ENCODE measurements at places on chromosomes 2 and 18.
A peak's percentile ranks its signal among the peaks of the same experiment; 100 is the strongest.

DNA sequence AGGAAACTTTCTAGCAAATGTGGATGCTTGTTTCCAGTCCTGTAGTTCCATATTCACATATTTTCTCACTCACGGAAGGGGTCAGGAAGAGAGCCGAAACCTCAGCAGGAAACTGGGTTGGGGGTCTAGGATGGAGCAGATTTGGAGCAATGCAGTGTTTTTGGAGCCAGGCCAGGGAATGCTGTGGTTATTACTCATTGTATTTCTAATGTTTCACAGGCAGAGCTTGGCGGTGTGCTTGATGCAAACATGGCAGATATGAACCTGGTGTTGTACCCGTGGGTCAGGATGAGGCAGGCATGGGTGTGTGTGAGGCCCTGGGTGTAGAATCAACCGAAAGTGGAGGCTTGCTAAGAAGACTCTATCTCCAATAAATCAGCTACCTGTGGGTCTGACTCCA lies 34.6 kb upstream of the ACKR3 start:
- no peak for DNase-seq

GRCh38 chr2:231132129-231132528 lies 7.3 kb upstream of the HTR2B start:
- DNase-seq: no peak

- peak; percentile 19 for DNase-seq
These were observed 23.6 kb upstream of the SLC9A4 start for GRCh38 chr2:102449370-102449974.

GRCh38 chr2:239597216-239597615 lies 196.4 kb upstream of the HDAC4 start:
- DNase-seq: no peak

- DNase-seq: no peak
These were observed 103.8 kb upstream of the CCDC150 start for GRCh38 chr2:196535742-196536141.

DNA sequence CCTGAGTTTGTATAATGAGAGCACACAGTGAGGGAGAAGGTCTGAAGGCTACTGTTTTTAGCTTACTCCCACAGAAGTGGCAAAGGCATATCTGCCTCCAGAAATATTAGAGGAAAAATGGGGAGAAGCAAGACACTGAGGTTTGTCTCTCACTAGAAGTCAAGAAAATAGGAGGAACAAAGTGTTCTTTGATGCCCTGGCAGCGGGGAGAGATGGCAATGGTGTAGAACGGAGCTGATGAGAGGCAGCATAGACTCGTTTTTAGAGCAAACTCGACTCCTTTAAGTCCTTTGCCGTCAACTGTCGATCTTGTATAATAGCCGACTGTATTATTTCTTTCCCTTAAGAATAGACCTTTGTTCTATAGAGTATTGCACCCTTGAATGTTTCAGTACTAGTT lies 73.8 kb downstream of the ANKRD44 start:
- DNase-seq: no peak

DNA sequence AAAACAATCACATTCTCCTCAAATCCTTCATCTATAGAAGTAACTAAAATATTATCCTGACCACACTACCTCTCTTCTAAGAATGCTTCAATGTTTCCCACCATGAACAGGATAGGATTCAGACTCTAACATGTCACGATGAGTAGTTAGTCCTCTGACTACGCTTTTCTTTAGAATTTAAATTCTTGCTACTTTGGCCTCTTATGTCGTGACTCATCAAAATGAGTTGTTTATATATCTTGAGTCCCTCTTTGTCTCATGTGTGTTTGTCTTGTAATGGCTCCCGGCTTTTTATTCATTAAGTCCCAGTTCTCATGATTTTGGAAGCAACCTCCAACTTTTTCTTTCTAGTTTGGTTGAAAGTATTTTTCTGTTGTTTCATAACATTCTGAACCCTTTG lies 1289.2 kb downstream of the DSC3 start:
- DNase-seq: no peak

GRCh38 chr2:28717339-28717758 lies 34.3 kb upstream of the PPP1CB start:
- DNase-seq: no peak

DNA sequence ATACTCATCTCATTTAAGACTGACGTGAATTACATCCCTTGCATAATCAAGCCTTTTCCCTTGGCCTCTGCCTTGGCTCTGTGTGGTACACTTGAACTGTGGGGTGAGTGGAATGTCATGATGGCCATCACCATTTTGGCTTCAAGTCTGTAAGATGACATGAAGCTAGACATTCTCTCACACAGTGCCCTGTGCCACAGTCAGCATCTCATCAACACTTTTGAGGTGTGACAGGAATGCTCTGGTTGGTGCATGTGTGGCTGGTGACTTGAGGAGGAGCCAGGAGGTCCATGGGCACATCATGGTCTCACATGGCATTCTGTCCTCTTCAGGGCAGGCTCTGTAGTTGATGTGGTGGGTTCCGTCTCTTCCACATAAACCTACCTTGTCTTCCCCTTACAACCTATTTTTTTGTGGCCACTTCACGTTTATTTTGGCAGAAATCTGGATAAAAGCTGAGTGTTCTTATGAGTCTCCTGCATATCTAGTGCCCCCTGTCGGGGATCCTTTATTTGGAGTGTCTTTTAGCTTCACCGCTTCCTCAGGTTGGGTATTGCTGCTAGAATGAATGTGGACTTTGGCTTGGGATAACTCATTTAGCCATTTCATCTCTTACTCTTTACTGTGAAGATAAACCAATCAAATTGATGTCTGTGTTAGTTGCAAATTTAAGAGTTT lies 28.1 kb downstream of the MAP4K4 start:
- DNase-seq: no peak

GRCh38 chr2:196750291-196750923 lies 49.1 kb downstream of the GTF3C3 start:
- DNase-seq: no peak

DNA sequence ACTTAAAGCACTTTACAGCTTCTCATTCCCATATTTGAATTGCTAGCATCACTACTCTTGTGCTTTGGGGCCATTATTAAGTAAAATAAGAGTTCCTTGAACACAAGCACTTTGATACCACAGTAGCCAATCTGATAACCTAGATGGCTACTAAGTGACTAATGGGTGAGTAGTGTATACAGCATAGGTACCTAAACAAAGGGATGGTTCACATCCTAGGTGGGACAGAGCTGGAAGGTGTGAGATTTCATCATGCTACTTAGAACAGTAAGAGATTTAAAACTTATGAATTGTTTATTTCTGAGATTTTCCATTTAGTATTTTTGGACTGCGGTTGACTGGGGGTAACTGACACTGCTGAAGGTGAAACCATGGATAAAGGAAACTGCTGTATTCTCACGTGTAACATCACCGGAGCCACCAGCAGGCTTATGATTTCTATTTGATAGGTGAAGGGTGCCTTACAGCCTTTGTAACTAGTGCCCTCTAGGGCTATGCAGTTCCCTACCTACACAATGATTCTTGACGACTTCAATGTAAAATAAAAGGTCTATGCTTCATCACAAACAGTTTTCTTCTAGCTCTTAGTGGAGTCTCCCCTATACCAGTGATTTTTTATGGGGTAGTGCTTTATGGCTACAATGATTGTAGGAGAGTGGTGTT lies 22.1 kb upstream of the CRIM1 start:
- DNase-seq: no peak

GRCh38 chr2:44392338-44392943 lies 30.7 kb downstream of the CAMKMT start:
- peak; percentile 22 for DNase-seq
